ENCODE measurements at places on chromosomes 3 and 15.
A peak's percentile ranks its signal among the peaks of the same experiment; 100 is the strongest.

DNA sequence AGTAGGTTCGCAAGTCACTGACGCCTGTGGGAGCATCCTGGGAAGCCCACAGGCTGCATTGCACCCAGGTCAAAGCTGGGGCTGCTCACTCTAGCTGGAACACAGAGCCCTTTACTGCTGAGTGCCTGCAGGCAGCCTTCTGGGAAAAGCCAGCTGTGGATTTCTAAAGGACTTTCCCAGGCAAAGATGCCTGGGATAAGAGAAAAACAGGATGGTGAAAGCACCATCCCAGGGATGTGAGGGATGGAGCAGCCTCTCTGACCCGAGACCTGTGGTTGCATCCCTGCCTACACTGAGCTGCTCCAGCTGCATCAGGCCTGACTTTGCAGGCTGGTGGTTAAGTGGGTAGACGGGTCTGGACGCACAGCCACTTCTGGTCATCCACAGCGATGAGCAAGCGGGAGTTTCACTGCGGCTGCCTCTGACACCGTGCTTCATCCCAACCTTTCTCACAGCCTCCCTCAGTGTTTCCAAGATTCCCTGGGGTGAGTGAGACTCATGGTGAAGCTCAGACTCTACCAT, 52.5 kb upstream of the AMOTL2 start:
- no peak for DNase-seq

DNA sequence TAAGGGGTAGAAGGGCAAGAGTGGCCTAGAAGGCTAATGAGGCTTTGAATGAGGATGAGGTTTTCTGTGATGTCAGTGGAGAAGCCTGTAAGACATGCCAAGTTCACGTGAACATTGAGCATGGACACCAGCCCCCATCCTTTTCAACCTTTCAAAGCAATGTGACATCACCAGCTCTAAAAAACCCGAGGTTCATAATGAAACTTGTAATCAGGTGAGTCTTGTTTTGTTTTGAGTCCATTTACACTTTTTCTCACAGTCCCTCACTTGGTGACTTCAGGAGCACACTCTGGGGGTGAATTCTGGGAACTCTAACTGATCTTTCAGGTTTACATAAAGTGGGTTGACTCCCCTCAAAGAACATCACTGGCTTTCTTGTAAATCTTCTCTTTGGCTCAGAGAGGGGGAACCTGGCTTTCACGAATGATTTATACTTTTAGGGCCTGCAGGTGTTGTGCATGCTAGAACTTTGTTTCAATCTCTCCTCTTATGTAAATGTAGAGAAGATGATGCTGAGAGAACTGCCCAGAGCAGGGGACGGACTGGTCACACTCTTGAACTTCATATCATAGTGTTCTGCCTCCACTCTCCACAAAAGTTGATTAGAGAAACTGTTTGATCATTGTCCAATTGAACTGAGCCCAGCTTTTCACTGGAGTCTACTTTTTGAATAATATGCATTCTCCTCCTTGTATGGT, 224.7 kb upstream of the SATB1 start:
- DNase-seq: no peak

- no peak for DNase-seq
These were observed 90.1 kb downstream of the OTOL1 start for GRCh38 chr3:161586556-161587235.

GRCh38 chr15:40746916-40747418, 8.1 kb downstream of the RMDN3 start:
- DNase-seq: no peak

- no peak for DNase-seq
These were observed 496.1 kb upstream of the CCDC54 start for GRCh38 chr3:106881186-106881585.

DNA sequence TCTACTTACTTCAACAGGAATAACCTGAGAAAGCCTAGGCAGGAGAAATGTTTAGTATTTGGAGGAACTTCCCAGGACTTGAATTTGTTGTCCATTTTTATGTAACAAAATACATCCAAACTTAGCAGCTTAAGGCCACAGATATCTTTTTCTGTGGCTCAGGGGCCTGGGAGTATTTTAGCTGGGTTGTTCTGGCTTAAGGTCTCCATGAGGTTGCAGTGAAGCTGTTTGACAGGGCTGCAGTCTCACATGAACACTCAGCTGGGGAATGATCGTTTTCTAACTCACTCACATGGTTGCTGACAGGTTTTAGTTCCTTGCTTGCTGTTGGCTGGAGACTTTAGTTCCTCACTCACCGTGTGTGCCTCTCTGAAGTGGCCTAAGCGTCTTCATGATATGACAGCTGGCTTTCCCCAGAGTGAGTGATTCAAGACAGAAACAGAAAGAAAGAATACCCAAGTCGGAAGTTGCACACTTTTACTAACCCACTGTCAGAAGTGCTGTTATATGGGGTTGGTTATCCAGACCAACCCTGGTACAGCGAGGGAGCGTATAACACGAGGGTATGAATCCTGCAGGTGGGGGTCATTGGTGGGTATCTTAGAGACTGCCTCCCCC, 229.7 kb upstream of the TBL1XR1 start:
- DNase-seq: no peak

DNA sequence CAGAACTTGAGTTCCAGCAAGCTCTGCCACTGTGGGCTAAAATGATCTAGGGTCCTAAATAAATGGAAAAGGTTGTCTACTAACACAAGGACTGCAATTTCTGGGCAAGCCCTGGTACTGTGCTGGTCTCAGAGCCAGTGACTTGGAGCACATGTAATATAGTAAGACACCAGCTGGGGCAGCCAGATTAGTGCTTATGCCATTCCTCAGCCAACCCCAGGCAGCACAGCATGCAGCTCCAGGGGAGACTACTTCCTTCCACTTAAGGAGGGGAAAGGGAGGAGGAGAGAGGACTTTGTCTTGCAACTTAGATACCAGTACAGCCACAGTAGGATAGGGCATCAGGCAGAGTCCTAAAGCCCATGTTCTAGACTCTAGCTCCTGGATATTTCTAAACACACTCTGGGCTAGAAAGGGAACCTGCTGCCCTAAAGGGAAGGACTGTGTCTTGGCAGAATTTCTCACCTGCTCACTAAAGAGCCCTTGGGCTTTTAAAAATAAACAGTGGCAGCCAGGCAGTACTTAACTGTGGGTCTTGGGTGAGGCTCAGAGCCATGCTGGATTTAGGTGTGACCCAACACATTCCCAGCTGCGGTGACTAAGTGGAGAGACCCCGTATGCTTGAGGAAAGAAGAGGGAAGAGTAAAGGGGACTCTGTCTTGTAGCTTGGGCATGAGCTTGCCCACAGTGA, 223.7 kb upstream of the BCHE start:
- DNase-seq: no peak

DNA sequence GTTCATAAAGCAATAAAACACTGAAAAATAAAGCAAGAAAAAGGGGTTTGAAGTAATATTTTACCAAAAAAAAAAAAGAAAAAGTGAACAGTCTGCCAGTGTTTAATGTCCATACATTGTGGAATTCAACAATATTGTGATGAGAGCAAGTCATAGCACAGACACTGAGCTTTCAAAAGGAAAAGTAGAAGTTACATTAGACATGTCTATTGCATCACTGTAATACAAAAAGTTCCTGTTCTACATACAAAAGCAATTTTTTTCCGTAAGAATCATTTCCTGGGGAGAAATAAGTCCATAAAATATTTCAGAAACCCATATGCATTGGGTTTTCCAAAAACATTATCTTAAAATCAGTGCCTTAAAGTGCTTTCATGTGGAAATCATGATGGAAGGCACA, 11.8 kb upstream of the HDC start:
- no peak for DNase-seq

DNA sequence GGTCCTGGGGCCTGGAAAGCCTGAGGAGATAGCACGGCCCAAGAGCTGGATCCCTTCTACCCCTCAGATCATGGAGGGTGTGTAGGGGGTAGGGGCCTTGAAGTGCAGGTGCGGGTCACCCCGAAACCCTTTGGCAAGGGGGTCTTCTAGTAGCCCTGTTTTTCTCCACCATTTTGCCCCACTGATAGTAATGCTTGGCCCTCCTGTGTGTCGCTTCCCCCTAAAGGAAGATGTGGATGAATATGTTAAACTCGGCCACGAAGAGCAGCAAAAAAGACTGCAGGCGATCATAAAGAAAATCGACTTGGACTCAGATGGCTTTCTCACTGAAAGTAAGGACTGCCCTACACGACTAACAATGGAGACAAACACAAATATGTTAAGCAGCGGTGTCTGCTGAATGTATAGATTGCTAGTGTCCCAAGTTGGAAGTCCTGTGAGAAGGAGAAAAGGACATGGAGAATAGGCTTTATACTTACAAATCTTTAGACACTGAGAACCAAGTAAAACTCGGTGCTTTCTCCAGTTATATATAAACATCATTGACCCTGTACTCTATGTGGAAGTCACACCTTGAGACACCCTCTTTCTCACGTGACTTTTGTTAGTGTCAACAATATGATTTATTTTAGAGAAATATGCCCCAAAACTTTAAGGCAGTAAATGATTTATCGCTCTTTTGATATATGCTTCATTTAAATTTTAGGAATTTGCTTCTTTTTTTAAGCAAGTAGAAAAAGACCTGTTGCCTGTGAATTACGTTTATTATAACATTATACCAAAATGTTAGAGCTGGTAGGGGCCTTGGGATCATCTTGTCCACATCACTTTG, 802 bp downstream of the RCN2 start:
- no peak for DNase-seq

- DNase-seq: peak; percentile 55
These were observed 162.4 kb upstream of the CGNL1 start for GRCh38 chr15:57213862-57214261.

- no peak for DNase-seq
These were observed 399.7 kb downstream of the VPS13C start for GRCh38 chr15:61660579-61660978.

- no peak for DNase-seq
These were observed 14.5 kb downstream of the GP5 start for GRCh38 chr3:194384569-194385001.

DNA sequence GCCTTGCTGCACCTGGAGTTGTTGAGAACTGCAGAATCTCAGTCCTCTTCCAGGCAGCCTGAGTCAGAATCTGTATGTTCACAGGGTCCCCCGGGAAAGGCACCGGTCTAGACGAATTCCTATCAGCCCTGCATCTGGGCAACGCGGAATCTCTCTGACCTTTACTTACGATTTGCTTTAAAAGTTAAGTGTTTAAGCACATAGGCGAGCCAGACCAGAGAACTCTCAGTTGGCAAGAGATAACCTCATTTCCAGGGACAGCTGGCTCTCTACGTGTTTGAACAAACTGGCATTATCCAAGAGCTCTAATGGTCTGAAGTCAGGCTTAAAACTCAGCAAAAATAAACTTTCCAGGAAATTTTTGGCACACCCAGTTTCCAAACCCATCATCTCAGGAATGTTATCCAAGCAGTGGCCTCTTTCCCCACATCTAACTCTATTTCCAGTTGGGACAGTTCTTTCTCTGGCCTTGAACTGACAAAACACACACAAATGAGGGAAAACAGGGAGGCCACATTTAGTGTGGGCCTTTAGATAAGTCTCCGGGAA, 53.4 kb downstream of the HES1 start:
- no peak for DNase-seq

DNA sequence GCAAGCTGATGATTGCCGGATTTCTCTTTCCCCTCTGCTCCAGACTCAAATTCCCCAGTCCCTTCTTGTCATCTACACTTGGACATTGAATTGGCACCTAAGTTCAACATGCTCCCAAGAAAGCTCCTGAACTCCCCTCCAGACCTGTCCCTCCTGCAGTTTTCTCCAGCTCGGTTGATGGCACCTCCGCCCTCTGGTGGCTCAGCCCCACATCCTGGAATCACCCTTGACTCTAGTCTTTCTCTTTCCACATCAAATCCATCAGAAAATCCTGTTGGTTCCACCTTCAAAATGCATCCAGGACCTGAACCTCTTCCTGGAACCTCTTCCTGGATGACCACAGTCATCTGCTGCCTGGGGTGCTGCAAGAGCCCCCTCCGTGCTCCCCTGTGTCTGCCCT, 60.1 kb downstream of the RASGRF1 start:
- no peak for DNase-seq

DNA sequence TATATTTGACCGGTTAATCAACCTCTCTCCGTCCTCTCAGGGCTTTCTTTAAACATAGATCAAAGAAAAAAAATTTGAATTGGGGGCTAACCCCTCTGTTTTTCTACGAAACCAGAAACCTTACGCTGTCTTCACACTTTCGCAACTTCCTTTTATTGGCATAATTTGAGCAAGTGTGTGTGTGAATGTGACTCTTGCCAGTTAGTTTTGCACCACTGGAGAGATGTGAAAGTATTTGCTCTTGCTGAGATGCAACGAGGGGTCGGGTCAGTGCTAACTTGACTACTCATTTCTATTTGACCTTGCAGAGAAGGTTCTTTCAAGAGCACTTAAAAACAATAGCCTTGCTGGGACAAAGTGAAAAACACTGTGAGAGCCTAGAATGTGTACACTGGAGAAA, 81.2 kb downstream of the FAM43A start:
- no peak for DNase-seq

GRCh38 chr3:173066044-173067004, 74.7 kb downstream of the SPATA16 start:
- DNase-seq: no peak

Measured in NCI-H748 treated with DMSO at 0.1 percent for 48 hours (cell line).